ENCODE measurements at places on chromosomes 5 and 9. TPM values are rescaled to one million over a fixed set of nuclear protein-coding genes. Genes with fewer than 3 reads are reported as not detected.

Gene PCDHGA1
- total RNA-seq = 0.38 TPM

Gene SVEP1
- 14.4 TPM for total RNA-seq

Gene TBC1D13
- total RNA-seq = 12.5 TPM

Gene PCDHGC3
- 31.0 TPM for total RNA-seq

Gene PPP3R2
- total RNA-seq = not detected

Gene TRIM7
- 3.1 TPM for total RNA-seq

Gene FAM170A
- not detected for total RNA-seq

Gene PLAC8L1
- total RNA-seq = not detected

Gene IL13
- not detected for total RNA-seq

Gene CTNND2
- not detected for total RNA-seq

Gene SREK1IP1
- total RNA-seq = 11.7 TPM

Gene LEAP2
- under 0.01 TPM for total RNA-seq

Gene AFAP1L1
- 9.6 TPM for total RNA-seq

Gene PSAT1
- total RNA-seq = 31.3 TPM

Gene C5orf58
- not detected for total RNA-seq

Gene HMCN2
- total RNA-seq = under 0.01 TPM

Gene DBH
- not detected for total RNA-seq

Gene BHMT2
- 3.7 TPM for total RNA-seq

Gene DUSP1
- 239 TPM for total RNA-seq
